ENCODE measurements at places on chromosomes 1 and 21.

GRCh38 chr1:178664278-178664677 is 60.8 kb upstream of the RALGPS2 start:
- DNase-seq = no peak

DNA sequence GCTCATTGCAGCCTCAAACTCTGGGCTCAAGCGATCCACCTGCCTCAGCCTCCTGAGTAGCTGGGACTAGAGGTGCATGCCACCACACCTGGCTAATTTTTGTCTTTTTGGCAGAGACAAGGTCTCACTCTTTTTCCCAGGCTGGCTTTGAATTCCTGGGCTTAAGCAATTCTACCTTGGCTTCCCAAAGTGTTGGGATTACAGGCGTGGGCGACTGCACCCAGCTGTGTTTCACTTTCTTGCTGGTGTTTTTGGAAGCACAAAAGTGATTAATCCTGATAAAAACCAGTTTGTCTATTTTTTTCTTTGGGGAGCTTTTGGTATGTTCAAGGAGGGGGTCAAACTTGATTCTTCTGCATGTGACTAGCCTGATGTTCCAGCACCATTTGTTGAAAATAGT is 19.3 kb downstream of the RNF11 start:
- DNase-seq = no peak

- DNase-seq = no peak
Measured at GRCh38 chr1:55861676-55862340, 646.6 kb upstream of the USP24 start.

DNA sequence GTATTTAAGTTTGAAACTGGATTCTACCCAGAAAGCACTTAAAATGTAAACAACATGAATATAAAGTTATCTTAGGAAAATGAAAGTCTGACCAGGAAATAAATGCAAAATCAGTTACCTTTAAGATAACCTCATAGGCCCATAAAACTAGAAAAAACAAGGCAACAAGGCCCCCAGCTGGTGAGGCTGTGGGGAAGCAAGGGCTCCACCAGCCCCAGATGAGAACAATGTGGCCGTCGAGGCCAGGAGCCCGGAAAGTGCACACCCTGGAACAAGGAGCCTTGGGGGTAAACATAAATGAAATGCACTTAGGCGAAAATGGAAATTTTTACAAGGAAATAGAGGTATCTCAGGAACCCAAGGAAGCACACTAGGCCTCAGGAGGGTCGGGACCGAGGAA is 37.9 kb upstream of the BMP8B start:
- no peak for DNase-seq

DNA sequence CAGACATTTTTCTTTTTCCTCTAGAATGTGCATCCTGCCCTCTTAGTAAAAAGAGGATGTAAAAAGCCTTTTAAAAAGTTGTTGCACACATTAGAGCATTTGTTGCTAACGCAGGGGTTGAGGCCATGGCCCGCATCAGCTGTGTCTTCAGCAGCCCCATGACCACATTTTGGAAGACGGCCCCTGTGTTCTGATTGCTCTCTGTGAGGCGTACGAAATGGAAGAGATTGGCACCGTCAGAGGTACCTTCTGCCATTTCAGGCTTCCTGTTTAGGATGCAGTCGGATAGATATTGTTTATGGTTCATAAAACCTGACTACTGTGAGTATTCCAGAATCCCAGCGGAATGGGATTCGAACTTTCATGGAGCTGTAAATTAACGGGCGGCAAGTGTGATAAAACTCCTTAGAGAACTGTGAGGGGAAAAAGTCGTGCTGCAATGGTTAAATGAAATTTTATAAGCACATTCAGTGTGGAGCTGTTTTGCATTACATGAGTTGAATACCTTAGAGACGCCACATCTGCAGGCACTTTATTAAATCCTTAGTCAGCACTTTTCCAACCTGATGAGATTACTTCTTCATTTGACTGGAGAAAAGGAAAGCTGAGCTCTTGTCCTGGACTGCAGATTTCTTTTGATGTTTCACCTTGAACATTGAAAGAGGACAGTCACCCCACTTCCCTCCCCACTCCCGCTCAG is 273.9 kb downstream of the TM2D1 start:
- no peak for DNase-seq

DNA sequence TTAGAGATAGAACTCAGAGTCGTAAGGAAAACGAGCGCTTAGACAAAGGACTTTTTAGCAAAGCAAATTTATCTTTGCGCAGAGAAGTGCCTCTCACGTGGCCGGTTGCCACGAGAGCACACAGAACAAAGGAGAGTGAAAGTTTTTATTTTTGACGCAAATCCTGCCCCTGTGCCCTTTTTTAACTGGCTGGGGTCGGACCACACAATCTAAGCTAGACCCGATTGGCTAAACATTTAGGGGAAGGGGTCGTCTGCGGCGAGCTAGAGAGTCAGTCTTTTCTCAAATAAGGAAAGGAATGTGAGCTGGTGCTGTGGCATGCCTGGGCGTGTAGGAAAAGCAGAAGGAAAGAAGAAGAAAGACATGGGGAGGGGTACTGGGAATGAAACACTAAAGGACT is 2.4 kb downstream of the KRTAP10-2 start:
- DNase-seq = no peak

- DNase-seq = no peak
Measured at GRCh38 chr1:56472860-56473259, 106.5 kb downstream of the PLPP3 start.

GRCh38 chr1:42926235-42926878 is 32.3 kb downstream of the SLC2A1 start:
- no peak for DNase-seq

- no peak for DNase-seq
Measured at GRCh38 chr1:207605444-207606361, 39.2 kb upstream of the CR1L start.

GRCh38 chr1:16012590-16013219 is 5.1 kb downstream of the HSPB7 start:
- no peak for DNase-seq

DNA sequence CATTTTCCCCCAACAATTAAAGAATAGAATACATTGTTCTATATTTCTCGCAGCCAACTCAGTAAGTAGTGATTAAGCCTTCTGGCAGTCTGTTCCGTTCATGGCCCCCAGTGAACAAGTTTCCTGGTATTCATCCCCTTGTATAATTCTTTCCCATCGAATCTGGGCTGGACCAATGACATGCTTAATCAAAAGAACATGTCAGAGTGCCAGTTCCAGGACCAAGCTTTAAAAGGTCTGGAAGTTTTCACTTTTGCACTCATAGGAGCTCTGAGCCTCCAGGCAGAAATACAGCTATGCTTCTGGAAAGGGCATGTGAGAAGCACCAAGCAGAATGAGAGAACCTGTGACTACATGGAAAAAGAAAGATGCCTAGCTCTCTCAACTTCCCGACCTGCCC is 22.5 kb upstream of the DPYD start:
- DNase-seq = no peak

DNA sequence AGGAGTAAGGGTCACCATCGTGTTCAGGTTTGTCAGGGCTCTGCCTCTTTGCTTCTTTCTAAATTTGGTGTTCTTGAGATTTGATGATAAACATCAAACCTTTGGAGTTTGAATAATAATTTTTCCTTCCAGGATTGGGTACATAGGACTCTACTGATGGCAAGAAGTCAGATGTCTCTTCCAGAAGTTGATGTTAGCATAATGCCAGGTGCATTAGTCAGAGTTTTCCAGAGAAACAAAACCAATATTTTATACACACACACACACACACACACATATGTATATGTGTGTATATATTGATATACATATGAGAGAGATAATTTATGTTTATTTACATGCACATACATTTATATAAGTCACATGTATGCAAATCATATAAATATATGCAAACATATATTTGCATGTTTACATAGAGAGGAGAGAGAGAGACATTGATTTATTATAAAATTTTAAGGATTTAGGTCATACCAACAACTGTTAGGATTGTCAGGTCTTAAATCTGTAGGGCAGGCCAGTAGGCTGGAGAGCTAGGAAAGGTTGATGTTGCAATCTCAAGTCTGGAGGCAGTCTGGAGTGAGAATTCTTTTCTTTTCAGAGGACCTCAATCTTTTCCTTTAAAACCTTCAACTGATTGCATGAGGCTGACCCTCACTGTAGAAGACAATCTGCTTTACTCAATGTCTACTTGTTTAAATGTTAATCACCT is 199.2 kb downstream of the HLX start:
- no peak for DNase-seq

- DNase-seq = no peak
Measured at GRCh38 chr1:109547463-109548320, 723 bp upstream of the GNAI3 start.

DNA sequence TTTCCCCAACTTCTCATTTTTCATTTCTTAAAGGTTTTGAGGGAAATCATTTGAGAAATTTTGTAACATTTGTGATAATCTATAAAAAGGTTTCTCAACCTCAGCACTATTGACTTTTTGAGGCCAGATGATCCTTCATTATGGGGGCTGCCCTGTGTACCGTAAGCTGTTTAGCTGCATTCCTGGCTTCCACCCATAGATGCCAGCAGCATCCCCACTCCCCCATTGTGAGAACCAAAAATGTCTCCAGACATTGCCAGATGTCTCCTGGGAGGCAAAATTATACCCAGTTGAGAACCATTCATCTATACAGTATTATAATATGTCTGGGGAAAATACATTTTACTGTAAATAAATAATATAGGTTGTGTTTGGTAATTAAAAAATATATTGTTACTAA is 146.0 kb downstream of the PBX1 start:
- DNase-seq = no peak

- no peak for DNase-seq
Measured at GRCh38 chr1:73472810-73473209, 725.2 kb downstream of the LRRIQ3 start.

DNA sequence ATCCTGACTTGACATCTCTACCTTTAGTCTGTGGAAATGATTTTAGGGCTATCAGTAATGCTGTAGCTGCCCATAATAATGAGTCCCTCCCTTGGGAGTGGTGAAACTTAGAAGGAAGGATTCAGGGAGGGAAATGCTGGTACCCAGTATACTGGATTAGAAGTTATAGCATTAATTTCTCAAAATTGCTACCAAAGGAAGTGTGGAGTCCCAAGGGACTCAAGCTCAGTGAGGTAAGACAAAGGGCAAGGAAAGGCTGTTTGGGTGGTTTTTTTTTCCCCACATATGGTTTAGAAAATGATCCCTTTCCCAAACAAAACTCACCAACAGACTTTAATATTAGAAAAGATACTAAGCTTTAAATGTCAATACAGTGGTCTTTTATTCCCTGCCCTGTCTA is 99.9 kb downstream of the CD247 start:
- no peak for DNase-seq
